ENCODE measurements at places on chromosomes 12 and 14. TPM values are rescaled to one million over a fixed set of nuclear protein-coding genes. Genes with fewer than 3 reads are reported as not detected.

The GNPNAT1 gene
- total RNA-seq, result 18.9 TPM

The BCL7A gene
- 17.7 TPM for total RNA-seq

The SLC5A8 gene
- total RNA-seq, result 0.06 TPM

The P2RX2 gene
- total RNA-seq, result not detected

The NUP37 gene
- 13.6 TPM for total RNA-seq

The RNASE3 gene
- 0.52 TPM for total RNA-seq

The ADGRD1 gene
- total RNA-seq, result 96.1 TPM

The PTCSC3 gene
- total RNA-seq, result not detected

The MLEC gene
- 335 TPM for total RNA-seq

The KLHL33 gene
- total RNA-seq, result 0.92 TPM

The IRAK3 gene
- 7.1 TPM for total RNA-seq

The MUCL1 gene
- total RNA-seq, result not detected
